CD4-positive, alpha-beta T cell treated with Interleukin-15 for 4 hours (primary cell): ENCODE measurements at places on chromosomes 1 and 21.

- no peak for DNase-seq
These were observed 7.9 kb upstream of the HCRTR1 start for GRCh38 chr1:31609514-31610118.

- no peak for DNase-seq
These were observed 35.2 kb upstream of the MUTYH start for GRCh38 chr1:45375104-45376090.

- DNase-seq = no peak
These were observed 93.4 kb downstream of the DIRAS3 start for GRCh38 chr1:67957066-67957465.

DNA sequence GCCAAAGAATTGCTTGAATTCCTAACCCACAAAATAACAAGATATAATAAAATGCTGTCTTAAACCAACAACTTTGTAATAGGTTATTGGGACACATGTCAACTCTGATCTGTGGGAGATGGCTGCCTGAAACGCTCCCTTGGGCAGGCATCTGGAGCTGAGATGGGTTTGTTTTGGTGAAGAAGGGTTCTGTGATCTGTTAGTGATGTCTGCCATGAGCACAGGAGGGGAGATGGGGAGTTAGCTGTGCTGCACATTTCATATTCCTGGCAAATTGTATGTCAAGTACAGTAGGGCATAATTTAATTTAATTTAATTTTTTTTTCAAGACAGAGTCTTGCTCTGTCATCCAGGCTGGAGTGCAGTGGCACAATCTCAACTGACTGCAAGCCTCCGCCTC is 34.2 kb upstream of the IFNLR1 start:
- no peak for DNase-seq

DNA sequence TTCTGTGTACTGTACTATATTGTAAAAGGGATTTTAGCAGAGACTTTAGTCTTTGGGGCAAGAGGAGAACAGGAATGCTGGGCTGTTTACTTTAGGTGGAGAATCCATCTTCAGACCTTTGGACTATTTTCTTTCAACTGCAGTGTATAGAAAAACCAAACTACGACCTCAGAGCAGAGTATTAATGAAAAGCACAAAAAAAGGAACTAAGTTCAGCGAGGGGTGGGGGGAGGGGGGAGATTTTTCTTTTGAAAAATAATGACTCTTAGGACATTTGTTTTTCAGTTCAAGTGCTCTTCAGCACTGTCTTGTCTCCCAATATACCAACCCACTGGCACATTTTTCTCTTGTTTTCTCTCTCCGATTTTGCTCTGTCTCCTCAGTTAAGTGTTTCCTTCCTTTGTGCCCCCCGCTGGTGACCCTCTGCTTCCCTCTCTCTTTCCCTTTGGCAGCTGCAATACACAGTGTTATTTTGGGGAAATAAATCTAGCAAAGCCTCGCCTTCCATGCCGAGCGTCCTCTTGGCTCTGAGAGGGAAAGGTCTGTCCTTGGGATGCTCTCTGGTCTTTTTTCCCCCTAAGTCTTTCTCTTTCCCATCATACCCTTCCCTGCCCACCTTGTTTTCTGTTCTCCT is 44.8 kb downstream of the ACP6 start:
- no peak for DNase-seq
